ENCODE measurements at places on chromosomes 6 and 20. TPM values are rescaled to one million over a fixed set of nuclear protein-coding genes. Genes with fewer than 3 reads are reported as not detected.

Gene SLC44A4
- 0.33 TPM for total RNA-seq

Gene PHIP
- total RNA-seq, result 12.7 TPM

Gene ANKRD66
- total RNA-seq, result not detected

Gene POM121L2
- not detected for total RNA-seq

Gene PRELID3B
- total RNA-seq, result 56.2 TPM

Gene ELOVL2
- 0.05 TPM for total RNA-seq

Data from mammary microvascular endothelial cell (primary cell).